ENCODE measurements at places on chromosomes 16 and 17.

GRCh38 chr17:66542129-66542966 is 239.9 kb downstream of the PRKCA start:
- no peak for DNase-seq

- DNase-seq: no peak
Measured at GRCh38 chr16:67471758-67472384, 9.1 kb downstream of the ATP6V0D1 start.

DNA sequence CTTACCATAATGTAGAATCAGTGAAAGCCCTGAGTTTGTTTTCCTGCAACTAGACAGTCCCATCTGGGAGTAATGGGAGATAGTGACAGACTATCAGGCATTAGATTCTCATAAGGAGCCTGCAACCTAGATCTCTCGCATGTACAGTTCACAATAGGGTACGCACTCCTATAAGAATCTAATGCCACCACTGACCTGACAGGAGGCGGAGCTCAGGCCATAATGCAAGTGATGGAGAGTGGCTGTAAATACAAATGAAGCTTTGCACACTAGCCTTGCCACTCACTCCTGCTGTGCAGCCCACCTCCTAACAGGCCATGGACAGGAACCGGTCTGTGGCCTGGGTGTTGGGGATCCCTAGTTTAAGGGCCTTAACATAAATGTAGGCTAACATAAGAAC is 21.4 kb downstream of the THUMPD1 start:
- no peak for DNase-seq

DNA sequence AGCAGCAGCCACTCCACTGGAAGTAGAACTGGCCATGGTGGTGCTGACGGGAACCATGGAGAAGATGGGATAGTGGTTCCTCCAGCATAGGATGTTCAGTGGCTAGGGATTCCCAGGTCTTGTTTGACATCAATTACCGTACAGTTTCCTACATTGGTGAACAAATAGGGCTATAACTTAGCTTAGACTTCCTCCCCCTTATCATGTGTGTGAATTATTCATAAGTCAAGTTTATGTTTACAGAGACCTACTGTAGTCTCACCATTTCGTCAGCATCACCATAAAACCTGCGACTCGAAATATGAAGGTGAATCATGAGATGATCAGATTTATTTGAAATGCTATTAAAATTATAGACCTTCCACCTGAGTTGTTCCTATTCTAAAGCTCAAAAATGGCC is 1.2 kb downstream of the KRTAP2-3 start:
- DNase-seq: no peak

GRCh38 chr17:82291582-82292250 is 18.2 kb upstream of the CSNK1D start:
- no peak for DNase-seq

DNA sequence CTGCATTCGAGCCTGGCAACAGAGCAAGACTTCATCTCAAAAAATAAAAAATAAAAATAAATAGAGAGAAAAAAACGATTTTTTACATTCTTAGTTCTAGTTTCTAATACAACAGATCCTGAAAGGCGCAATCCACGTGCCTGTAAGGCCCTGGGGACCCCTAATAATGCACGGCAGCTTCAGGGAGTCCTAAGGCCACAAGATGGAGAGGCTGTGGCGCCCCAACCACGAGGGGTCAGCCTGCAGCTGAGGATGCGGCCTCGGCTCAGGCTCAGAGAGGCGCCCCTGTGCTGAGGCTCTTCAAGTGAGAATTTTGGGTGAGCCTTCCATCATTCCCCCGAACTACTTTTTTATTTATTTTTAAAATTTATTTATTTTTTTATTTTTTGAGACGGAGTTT is 10.9 kb downstream of the P4HB start:
- DNase-seq: no peak

GRCh38 chr17:29138971-29139691 is 41.1 kb downstream of the MYO18A start:
- DNase-seq: no peak

- DNase-seq: no peak
Measured at GRCh38 chr16:8812162-8812843, 14.7 kb downstream of the PMM2 start.

- DNase-seq: no peak
Measured at GRCh38 chr16:76199681-76200220, 77.5 kb upstream of the CNTNAP4 start.

GRCh38 chr16:11093572-11094074 is 149.3 kb downstream of the CLEC16A start:
- no peak for DNase-seq

GRCh38 chr17:8695916-8696415 is 48.7 kb downstream of the CCDC42 start:
- DNase-seq: no peak

GRCh38 chr16:21590796-21591195 is 8.6 kb upstream of the METTL9 start:
- DNase-seq: no peak

GRCh38 chr17:83116783-83117555 is 37.6 kb downstream of the METRNL start:
- no peak for DNase-seq

DNA sequence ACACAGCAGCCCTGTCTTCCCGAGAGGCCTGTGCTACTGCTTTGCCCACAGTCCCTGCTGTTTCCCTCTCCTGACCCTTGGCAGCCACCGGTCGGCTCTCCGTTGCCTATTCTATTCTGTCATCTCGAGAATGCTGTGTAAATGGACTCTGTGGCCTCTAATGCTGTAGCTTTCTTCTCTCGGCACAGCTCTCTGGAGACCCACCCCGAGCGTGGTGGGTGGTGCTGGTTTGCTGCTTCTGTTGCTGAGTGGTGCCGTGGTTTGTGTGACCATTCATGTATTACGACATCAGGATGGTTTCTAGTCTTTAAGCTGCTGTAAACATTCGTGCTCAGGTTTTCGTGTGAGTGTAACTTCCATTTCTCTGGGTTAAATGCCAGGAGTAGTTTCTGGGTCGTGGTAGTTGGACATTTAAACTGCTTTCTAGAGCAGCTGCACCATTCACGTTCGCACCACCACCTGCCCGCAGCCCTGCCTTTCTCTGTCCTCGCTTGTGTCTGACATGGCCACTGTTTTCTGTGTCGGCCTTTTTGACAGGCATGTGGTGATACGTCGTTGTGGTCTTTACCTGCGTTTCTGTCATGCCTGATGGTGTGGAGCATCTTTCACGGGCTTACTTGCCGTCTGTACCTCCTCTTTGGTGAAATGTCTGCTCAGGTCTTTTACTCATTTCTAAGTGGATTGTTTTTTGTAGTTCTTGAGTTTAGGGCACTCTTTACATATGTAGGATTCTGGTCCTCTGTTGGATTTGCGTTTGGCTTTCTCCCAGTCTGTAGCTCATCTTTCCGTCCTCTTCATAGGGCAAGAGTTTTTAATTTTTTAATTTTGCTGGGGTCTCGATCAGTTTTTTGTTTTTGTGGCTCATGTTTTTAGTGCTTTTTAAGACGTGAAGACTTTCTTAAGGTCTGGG is 47.7 kb upstream of the ZNF750 start:
- no peak for DNase-seq

- no peak for DNase-seq
Measured at GRCh38 chr17:41768682-41769288, 17.7 kb downstream of the JUP start.

DNA sequence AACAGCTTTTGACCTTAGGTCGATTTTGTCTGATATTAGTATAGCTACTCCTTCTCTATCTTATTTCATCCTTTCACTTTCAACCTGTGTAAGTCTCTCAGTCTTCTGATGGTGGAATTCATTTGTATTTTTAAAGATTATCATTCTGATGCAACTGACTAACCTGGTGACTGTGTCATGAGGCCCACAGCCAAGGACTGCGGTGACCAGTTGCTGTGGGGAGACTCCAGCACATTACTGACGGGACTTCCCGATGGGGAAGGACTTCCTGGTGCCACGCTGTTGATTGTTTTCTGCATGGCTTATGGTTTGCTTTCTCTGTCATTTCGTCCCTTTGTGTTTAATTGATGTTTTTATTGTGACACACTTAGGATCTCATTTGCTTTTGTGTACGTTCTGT is 34.2 kb downstream of the RMI2 start:
- DNase-seq: no peak

GRCh38 chr17:42329025-42329976 is 41.0 kb downstream of the STAT5A start:
- no peak for DNase-seq

GRCh38 chr16:12170103-12171040 is 193.8 kb downstream of the SNX29 start:
- DNase-seq: no peak

GRCh38 chr17:71948703-71949422 is 172.0 kb upstream of the SOX9 start:
- no peak for DNase-seq

DNA sequence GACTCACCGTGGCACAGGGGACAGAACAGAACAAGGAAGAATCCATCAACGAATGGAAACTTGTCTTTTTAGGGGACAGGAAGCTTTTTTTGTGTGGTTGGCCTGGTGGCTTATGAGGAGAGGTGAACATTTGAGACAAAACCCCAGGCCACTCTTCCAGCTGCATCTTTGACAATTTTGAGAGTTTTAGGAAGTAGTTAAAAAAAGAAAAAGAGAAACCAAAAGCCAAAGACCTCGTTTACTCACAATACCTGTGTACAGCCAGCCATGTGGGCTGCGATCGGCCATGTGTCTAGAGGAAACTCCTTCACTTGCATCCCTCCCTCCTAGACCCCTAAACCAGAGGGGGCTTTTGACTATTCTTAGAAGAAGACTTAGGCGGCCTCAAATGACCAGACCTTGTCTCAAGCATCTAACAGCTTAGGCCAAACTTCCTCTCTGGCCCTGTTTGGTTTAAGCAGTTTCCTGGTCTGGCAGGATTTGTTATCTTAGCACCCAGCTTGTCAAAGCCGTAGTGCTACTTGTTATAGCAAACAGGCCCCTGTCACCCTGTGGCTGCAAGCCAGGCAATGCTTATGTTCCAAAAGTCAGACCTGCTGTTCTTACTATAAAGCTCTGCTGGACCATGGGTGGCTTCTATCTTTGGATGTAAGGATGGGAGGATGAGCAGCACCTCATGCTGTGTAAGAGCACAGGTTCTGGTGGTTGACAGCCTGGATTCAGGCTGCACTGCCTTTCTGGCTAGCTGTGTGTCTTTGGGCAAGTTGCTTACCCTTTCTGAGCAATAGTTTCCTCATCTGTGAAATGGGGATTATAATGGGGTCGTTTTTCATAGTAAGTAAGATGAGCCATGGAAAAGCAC is 17.7 kb downstream of the KSR1 start:
- DNase-seq: peak; percentile 71

GRCh38 chr17:29252101-29252791 is 5.6 kb downstream of the CRYBA1 start:
- DNase-seq: no peak

DNA sequence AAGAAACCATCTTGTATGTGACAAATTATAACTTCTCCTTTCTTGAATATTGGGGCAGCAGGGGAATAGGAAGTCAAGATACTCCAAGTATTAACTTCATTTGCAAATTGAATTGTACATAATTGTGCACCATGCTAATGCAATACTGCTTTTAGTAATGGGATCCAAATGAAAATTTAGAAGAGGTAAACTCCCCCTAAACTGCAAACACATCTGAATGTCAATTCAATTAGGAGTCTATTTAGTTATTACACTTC is 4.5 kb downstream of the STAT5B start:
- no peak for DNase-seq

- no peak for DNase-seq
Measured at GRCh38 chr17:76796081-76796480, 58.2 kb downstream of the MFSD11 start.

DNA sequence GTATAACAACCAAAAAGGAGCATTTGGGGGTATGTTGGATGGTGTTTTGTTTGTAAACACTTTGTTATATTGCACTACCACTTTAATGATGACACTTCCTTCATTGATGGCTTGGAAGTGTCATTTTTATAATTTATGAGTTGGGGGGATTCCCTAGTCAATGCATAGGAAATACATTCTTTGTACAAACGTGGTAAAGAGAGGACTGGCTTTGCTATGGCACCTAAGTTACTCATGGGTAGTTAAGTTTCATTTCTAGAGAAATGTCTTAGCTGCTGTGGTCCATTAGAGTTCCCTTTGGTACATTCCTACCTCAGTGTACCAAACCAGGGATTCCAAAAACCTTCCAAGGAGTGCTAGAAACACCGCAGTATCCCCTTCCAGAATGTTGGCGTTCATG is 63.7 kb upstream of the CMIP start:
- no peak for DNase-seq

- no peak for DNase-seq
Measured at GRCh38 chr16:65834688-65835087, 531.8 kb upstream of the CDH5 start.

GRCh38 chr16:74257061-74257460 is 39.6 kb upstream of the PSMD7 start:
- DNase-seq: no peak

GRCh38 chr17:79162012-79162963 is 87.7 kb downstream of the ENGASE start:
- no peak for DNase-seq

- no peak for DNase-seq
Measured at GRCh38 chr17:19867079-19867328, 732 bp downstream of the ULK2 start.

- no peak for DNase-seq
Measured at GRCh38 chr16:22721511-22722100, 92.4 kb upstream of the HS3ST2 start.

DNA sequence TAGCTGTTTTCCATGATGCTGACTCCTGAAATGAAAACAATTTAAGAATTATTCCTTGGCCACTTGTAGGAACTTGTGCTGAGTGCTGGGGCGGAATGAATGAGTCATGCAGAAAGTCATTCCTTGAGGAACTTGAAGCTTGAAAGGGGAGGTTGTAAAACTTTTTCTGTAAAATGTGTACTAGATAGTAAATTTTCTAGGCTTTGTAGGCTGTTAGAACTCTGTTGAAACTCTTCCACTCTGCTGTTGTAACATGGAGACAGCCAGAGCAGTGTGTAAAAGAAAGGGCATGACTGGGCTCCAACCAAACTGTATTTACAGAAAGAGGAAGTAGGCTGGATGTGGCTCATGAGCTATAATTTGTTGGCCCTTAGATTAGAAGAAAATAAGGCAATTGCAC is 46.1 kb downstream of the ABCA8 start:
- no peak for DNase-seq

DNA sequence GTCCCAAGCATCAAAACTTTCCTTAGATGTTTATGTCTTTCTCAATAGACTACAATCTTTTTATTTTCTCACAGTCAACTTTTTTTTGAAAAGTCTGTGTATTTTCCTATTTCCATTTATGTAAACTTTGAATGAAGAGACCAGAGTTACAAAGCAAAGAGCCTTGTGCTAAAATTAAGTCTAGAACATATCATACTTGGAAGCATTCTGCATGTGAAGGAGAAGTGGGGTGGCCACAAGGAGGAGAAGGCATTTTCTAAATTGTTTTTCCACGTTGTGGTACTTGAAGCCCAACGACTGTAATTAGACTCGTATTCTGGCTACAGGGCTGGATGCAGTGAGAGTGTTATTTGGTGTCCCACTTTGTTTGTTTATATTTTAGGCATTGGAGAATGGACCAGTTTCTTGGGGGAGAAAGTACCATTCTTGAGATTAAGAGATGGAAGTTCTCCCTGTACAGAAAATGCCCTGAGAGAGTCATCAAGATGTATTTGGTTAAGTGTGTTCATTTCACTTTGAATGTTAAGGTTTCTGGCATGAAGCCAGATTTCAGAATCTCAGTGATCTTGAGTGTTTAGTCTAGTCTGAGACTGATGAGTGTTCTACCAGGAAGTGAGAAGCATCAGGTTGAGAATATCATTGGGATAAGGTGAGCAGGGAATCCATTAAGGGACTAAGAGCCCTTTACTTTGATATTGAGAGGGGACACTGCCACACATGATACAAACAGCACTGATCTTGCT is 71.6 kb downstream of the MAP2K6 start:
- DNase-seq: no peak

Data from stimulated activated CD8-positive, alpha-beta memory T cell treated with anti-CD3 and anti-CD28 coated beads, Interleukin-4, amount 100 ng/mL, for 4 hours (primary cell).